Neural crest cell (in vitro differentiated cells): ENCODE measurements at places on chromosomes 7 and 10.

DNA sequence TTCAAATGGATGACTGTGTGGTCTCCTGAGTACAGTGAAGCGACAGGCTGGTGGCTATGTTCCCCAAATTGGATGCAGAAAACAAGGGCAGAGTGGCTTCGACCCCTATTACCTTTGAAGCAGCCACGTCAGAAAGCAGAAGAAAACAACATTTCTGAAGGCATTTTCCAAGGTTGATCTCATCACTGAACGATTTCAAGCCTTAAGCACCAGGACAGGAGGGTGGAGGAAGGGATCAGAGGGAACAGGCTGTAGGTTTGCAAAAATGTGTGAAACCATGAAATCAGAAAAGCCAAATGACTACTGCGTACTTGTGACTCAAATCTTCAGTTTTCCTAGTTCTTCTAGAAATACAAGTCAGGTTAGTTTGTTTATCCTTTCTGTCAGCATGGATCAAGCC, 181.0 kb upstream of the TMEM106B start:
- DNase-seq: no peak

- DNase-seq: no peak
Observed at GRCh38 chr10:50866317-50866716, 19.1 kb downstream of the A1CF start.

DNA sequence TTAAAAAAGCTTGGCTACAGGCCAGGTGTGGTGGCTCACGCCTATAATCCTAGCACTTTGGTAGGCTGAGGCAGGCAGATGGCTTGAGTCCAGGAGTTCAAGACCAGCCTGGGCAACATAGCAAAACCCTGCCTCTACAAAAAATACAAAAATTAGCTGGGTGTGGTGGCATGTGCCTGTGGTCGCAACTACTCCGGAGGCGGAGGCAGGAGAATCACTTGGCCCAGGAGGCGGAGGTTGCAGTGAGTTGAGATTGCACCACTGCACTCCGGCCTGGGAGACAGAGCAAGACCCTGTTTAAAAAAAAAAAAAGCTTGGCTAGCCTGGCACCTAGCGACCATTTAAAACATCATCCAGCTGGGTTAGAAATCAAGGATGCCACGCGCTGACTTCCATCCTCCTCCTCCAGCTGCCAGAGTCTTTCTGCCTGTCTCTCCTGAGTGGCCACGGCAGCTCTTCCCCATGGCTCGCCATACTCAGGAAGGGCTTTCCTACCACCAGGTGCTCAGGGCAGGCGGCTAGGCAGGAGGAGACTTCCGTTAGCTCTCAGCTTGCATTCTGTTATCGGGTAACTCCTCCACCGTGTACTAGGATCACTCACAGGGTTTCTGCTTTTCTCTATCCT, 45.0 kb downstream of the DENND2A start:
- DNase-seq: no peak

DNA sequence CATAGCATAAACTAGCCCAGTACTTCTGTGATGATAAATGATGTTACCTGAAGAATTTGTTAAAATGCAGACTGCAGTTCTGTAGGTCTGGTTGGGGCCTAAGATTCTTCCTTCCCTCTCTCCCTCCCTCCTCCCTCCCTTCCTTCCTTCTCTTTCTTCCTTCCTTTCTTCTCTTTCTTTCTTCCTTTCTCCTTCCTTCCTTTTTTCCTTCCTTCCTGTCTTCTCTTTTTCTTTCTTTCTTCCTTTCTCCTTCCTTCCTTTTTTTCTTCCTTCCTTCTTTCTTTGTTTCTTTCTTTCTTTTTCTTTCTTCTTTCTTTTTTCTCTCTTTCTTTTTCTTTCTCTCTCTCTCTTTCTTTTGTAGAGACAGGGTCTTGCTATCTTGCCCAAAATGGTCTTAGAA, 3.7 kb upstream of the SLC25A28 start:
- DNase-seq: no peak

GRCh38 chr10:73281097-73281496, 28.7 kb upstream of the MRPS16 start:
- no peak for DNase-seq

DNA sequence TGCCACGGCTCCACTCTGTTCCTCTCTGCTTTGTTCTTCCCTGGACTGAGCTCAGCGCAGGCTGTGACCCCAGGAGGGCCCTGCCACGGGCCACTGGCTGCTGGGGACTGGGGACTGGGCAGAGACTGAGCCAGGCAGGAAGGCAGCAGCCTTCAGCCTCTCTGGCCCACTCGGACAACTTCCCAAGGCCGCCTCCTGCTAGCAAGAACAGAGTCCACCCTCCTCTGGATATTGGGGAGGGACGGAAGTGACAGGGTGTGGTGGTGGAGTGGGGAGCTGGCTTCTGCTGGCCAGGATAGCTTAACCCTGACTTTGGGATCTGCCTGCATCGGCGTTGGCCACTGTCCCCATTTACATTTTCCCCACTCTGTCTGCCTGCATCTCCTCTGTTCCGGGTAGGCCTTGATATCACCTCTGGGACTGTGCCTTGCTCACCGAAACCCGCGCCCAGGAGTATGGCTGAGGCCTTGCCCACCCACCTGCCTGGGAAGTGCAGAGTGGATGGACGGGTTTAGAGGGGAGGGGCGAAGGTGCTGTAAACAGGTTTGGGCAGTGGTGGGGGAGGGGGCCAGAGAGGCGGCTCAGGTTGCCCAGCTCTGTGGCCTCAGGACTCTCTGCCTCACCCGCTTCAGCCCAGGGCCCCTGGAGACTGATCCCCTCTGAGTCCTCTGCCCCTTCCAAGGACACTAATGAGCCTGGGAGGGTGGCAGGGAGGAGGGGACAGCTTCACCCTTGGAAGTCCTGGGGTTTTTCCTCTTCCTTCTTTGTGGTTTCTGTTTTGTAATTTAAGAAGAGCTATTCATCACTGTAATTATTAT, 1.2 kb downstream of the CLDN4 start:
- no peak for DNase-seq

- DNase-seq: no peak
Observed at GRCh38 chr7:83550100-83550499, 98.8 kb downstream of the SEMA3E start.

DNA sequence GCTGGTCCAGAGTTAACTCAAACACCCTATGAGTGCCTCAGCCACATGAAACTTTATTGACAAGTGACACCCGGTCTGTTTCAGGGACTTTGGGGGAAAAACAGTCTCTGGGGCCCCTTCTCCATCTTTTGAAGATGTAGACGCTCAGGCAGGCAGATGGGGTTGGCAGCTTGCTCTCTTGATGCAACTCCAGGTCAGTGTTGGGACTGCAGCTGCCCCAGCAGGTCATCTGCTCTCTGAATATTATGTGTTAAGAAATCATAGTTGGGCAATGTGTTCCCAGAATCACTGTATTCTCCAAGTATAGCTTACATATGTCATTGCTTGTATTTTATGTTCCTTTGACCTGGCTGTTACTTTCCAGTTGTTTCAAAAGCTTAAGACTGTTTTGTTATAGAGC, 544.9 kb upstream of the MGMT start:
- DNase-seq: no peak

DNA sequence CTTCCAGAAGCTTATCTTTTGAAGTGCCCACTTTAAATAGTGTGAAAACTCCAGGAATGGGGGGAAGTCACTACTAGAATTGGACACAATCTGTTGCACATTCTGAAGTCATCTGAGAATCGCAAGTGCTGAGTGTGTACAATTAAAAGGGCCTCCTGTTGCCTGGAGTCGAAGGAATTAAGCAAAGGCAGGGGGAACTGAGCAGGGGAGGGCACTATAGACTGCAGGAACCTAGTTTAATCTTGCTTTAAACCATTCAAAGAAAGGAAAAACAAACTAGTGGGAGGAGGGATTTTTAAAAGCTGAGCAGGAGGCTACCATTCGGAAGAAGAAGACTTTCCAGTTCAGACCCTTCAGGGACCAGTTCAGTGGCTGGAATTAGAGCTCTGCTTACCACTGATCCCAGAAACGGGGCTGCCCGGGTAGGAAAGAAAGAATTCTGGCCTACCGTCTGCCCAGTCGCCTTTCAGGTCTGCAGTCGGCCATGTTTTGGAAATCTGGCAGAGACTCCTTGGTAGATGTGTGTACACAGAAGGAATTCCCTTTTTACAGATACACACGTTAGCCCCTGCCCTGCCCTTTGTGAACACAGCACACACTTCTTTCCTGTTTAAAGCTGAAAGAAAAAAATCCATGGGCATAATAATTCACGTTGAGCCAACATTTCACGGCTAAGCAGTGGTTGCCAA, 610.6 kb upstream of the FOXK1 start:
- no peak for DNase-seq

DNA sequence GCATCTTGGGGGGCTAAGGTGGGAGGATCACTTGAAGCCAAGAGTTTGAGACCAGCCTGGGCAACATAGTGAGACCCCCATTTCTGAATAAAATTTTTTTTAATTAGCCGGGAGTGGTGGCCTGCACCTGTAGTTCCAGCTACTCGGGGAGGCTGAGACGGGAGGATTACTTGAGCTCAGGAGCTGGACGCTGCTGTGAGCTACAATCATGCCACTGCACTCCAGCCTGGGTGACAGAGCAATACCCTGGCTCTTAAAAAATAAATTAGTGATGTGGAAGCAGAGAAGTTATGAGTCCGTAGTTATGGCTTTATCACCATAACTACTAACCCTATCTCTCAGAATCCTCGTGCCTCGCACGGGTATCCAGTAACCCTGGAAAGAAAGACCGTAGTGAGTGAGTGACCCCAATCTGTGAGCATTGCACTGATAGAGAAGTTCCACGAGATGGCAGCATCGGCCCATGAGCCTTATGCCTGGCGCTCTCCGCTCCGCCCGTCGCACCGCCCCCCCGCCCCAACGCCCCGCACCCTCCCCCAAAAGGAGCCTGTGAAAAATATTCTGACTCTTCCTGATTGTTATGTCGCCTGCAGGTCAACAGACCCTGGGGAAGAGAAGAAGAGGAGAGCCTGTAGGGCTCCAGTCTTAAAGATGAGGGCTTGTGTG, 4.9 kb upstream of the SLC29A3 start:
- peak; percentile 54 for DNase-seq

DNA sequence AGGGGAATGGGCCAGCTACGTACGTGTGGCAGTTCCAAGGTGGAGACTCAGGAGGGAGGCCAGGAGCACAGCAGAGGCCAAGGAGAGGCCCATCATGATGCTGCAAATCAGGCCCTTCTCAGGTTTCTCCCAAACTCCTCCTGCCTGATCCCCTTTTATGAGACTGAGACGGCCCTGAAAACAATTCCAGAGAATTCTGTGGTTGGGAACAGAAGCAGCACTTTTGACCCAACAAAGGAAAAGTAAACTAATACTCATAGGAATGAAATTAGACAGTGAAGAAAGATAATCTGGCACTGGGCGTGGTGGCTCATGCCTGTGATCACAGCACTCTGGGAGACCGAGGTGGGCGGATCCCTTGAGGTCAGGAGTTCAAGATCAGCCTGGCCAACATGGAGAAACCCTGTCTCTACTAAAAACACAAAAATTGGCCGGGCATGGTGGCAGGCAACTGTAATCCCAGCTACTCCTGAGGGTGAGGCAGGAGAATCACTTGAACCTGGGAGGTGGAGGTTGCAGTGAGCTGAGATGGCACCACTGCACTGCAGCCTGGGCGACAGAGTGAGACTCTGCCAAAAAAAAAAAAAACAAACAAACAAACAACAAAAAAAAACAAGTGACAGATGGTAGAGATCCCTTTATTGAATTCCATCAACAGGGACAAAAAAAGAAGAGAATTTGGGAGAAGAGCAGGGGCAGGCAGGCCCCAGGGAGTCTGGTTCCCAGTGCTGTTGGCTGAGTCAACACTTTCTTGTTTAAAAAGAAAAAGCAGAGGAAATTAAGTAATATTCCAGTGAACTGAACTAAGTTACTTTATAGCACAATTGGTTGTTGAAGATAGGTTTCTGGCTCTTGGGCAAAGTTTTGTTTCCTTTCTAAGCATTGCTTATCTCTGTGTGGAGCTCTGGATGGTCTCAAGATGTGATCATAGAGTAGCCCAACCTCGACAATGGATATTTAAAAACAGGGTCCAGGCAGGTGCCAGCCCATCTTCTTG, at the start of gene CCL26:
Gene CCL26, minus strand, starts transcription at position 131 of the 997 bp plus-strand sequence. Its CDS starts 35 bp downstream, at position 96.
- no peak for DNase-seq

GRCh38 chr10:34706147-34706546, 108.9 kb downstream of the PARD3 start:
- no peak for DNase-seq

GRCh38 chr10:5692461-5693358, 8.1 kb downstream of the TASOR2 start:
- DNase-seq: peak; percentile 58

- DNase-seq: no peak
Observed at GRCh38 chr7:115869801-115870200, 160.8 kb downstream of the TFEC start.

DNA sequence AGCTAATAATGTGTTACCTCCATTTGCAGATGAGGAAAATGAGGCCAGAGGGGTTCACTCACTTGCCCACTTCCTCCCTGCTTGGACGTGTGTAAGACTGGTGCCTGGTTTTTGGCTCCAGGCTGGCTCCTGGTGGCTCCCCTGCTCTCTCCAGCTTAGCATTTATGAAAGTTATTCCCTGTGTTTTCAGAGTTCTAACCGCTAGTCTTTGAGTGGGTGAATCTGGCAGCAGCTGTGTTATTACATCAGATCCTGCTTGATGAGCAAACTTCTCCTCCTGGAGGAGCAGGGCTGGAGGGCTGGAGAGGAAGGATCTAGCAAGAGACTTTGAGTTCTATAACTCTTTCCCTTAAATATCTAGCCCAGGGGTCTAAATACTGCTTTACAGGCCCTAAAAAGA, 80.9 kb upstream of the AGBL3 start:
- DNase-seq: no peak

GRCh38 chr10:44316187-44316921, 68.5 kb downstream of the CXCL12 start:
- DNase-seq: no peak

GRCh38 chr7:44629829-44630522, 23.5 kb downstream of the OGDH start:
- no peak for DNase-seq

- no peak for DNase-seq
Observed at GRCh38 chr7:155449869-155450557, 7.9 kb upstream of the EN2 start.

- no peak for DNase-seq
Observed at GRCh38 chr10:109040622-109041021, 882.7 kb downstream of the XPNPEP1 start.

- no peak for DNase-seq
Observed at GRCh38 chr7:128029405-128029995, 1.7 kb downstream of the LRRC4 start.

DNA sequence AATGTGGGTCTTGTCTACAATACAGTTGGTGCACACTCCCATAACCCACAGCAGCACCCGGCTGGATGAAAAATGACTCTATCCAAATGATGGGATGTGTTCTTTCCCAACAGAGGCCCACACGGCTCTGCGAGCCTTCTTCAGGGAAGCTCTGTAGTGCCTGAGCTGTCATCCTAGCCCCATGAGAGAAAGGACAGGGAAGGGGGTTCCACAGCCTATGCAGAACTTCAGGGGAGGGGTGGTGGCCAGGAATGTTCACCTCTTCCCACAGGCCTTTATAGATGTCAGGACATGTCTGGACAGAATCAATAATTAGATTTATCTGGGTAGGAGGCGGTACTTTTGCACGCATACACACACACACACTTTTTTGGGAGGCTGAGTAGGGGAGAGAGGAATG, 109.0 kb downstream of the JCAD start:
- no peak for DNase-seq

- no peak for DNase-seq
Observed at GRCh38 chr10:86671985-86672710, 3.8 kb downstream of the LDB3 start.

GRCh38 chr7:105806592-105807447, 69.6 kb downstream of the ATXN7L1 start:
- DNase-seq: no peak

- no peak for DNase-seq
Observed at GRCh38 chr10:52268790-52269189, 45.3 kb upstream of the DKK1 start.
